Progenitor cell of endocrine pancreas (in vitro differentiated cells): ENCODE measurements at places on chromosomes 2 and 18.

GRCh38 chr2:11332596-11332995 lies 11.8 kb downstream of the ROCK2 start:
- DNase-seq = no peak

GRCh38 chr18:29218091-29218490 lies 1041.2 kb upstream of the CDH2 start:
- no peak for DNase-seq

GRCh38 chr18:49175071-49175470 lies 224.3 kb upstream of the SMAD7 start:
- DNase-seq = no peak

DNA sequence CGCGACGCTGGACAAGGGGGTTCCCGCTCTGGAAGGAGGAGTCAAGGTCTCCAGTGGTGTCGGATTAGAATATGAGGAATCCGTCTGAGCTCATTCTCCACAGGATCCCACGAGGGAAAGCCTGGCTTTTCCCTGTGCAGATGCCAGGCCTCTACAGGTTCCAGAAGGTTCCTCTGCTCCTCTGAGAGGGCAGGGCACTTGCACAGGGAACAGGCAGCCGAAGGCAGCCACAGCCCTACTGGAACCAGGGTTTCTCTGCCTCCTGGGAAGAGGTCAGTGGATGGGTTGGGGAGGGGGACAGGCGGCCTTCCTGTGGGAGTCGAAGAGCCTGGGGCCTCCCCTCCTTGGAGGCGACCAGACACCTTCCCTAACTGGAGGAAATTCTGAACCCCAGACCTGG lies 1.7 kb upstream of the AQP12A start:
- DNase-seq = no peak

- no peak for DNase-seq
Observed at GRCh38 chr18:36334798-36335197, 37.3 kb downstream of the FHOD3 start.

DNA sequence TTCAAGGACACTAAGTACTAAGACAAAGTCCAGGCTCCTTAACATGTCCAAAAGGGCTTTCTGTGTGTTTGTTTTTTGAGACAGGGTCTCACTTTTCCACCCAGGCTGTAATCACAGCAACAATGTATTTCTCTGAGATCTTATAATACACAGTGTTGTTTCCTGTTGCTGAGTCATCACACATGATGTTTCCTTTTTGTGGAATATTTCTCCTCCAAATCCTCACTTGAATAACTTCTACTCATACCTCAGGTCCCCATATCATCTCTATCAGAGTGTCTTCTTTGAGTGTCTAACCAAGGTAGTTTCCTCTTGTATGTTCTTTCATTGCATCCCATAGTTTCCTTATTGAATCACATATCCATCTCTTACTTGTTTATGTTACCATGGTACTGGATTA lies 632.0 kb upstream of the PIK3C3 start:
- DNase-seq = no peak

GRCh38 chr2:24831221-24832072 lies 38.2 kb downstream of the CENPO start:
- DNase-seq = no peak

DNA sequence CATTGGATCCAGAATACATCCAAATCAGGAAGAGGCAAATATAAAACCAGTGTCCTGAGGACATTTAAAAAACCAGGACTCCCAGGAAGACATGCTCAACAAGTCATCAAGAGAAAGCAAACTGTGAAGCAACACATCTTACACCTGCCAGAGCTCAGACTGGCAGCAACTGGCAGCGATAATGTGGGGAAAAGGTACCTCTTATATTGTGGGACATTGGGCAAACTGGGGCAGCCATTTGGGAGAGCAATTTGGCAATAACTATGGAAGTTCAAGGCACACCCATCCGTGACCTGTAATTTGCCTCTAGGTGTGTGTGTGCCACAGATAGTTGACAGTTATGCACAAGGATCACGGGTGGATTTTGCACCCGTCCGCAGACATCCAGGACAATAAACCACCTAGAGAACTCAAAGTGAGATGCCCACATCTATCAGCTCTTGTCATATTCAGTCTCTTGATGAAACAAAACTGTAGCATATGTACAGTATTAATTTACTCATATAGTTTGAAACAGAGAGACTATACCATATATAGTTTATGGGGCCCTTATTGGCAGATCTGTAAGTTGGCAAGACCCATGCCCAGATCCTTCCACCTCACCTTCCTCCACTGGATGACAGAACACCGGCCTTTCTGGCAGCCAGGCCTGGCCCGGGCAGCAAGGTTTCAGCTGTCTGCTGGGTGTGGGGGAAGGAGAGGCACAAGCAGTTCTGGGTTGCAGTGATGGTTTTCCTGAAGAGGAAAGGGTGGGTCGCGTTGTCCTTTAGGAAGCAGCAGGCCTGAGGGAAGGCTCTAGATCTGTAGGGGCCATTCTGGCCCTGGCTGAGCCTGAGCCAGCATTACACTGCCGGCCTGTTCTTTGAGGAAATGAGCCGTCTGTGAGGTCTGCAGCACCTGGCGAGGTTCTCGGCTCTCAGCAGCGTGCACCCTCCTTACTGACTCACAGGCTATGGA lies 18.8 kb downstream of the HJURP start:
- no peak for DNase-seq

DNA sequence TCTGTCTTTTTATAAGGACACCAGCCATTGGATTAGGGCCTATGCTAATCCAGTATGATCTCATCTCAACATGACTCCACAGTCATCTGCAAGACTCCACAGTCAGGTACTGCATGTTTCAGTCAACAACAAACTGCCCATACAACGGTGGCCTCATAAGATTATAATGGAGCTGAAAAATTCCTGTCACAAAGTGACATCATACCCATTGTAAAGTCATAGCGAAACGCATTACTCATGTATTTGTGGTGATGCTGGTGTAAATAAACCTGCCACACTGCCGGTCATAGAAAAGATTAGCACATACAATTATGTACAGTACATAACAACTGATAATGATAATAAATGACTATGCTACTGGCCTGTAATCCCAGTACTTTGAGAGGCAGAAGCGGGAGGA lies 102.2 kb downstream of the TEX51 start:
- DNase-seq = no peak

GRCh38 chr2:215425021-215425782 lies 10.7 kb downstream of the FN1 start:
- no peak for DNase-seq

DNA sequence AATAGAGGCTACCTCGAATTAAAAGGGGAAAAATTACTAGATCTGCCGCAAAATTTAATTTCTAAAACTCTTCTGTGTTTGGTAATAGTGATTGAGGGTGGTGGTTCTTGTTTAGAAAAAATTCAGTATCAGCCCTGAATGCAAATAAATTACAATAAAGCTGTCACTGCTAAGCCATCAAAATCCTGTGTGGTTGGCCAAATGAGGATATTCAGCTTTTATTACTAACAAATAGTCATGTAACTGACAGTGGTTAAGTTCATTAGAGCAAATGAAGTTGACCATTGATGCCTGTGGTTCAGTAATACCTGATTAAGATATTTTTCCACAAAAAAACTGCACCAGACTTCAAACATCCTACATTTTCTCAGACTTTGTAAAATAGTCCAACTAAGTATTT lies 14.4 kb downstream of the PPP1CB start:
- DNase-seq = no peak

DNA sequence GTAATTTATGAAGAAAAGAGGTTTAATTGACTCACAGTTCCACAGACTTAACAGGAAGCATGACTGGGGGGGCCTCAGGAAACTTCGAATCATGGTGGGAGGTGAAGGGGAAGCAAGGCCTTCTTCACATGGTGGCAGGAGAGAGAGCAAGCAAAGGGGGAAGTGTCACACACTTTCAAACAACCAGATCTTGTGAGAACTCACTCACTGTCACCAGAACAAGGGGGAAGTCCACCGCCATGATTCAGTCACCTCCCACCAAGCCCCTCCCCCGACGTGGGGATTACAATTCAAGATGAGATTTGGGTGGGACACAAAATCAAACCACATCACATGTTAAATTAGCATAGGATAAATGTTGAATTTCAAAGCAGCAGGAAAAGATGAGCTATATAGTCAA lies 56.2 kb downstream of the STRADB start:
- no peak for DNase-seq

DNA sequence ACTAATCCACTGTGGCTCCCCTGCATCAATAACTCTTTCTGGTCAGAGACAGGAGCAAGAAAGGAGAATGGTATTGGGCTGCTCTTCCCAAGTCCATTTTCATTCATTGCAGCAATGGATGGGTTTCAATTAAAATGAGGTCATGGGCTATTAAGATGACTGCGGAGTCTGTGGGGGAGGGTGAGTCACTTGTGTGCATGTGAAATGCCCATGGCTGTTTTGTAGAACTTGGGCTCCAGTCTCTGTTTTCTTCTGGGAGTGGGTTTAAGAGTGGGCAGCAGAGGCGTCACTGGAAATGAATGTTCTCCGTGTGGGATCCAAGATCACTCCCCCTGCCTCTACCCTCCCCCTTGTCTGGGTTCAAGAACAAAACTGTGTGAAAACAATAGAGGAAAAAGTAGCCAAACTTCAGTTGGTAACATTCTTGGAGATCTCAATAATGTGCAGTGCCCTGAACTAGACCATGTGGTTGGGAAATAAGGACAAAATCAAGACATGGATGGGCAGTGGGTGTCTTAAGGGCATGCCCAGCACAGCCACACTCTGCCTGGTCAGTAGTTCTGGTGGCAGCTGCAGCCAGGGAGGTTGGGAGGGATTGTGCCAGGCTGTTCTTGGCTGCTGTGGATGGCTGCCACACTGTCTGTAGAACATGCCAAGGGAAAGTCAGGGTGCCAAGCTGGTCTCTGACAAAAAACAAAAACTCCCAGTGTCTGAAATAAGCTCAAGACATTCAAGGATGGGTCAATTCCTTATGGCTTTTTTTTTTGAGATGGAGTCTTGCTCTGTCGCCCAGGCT lies 68.2 kb upstream of the CXCR4 start:
- DNase-seq = no peak

DNA sequence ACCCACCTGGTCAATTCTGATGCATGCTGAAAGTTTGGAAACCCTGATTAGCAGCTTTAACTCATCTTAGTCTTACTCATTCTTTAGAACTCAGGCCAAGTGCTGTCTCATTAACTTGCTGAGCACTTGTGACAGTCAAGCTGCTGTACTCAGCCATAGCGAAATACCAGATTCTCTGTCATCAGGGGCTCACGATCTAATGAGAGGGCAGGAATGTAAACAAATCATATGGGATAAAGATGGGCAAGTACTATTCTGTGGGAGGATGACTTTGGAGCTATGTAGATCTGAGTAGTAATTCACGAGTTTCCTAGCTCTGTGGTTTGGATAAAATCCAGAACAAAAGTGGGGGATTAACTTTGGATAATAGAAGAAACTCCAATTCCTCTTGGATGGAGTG lies 376.6 kb downstream of the HRH4 start:
- DNase-seq = no peak

GRCh38 chr18:73279498-73279897 lies 411.7 kb upstream of the NETO1 start:
- no peak for DNase-seq

DNA sequence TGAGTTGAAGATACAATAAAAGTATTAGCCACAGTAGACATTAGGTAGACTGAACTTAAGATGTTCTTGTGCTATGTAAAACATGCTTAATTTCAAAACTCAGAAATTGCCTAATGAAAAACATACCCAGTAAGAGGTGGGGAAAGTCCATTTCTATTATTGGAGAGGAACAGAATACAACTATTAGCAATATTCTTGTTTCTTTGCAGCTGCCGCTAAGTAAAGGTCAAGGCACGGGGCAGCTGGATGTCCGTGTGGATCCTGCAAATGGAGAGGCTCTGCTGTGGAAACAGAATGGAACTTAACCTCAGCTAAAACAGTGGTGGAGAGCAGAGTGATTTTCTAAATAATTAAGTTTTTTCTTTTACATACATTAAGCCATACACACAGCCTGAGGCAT lies 139.2 kb upstream of the ARHGAP28 start:
- DNase-seq = no peak

- DNase-seq = no peak
Observed at GRCh38 chr18:21682371-21683051, 22.1 kb downstream of the ABHD3 start.
